Muscle of leg (tissue), 16 donors: ENCODE measurements at places on chromosomes 4 and X. TPM values are rescaled to one million over a fixed set of nuclear protein-coding genes. Genes with fewer than 3 reads are reported as not detected.
A peak's percentile ranks its signal among the peaks of the same experiment; 100 is the strongest.

DNA sequence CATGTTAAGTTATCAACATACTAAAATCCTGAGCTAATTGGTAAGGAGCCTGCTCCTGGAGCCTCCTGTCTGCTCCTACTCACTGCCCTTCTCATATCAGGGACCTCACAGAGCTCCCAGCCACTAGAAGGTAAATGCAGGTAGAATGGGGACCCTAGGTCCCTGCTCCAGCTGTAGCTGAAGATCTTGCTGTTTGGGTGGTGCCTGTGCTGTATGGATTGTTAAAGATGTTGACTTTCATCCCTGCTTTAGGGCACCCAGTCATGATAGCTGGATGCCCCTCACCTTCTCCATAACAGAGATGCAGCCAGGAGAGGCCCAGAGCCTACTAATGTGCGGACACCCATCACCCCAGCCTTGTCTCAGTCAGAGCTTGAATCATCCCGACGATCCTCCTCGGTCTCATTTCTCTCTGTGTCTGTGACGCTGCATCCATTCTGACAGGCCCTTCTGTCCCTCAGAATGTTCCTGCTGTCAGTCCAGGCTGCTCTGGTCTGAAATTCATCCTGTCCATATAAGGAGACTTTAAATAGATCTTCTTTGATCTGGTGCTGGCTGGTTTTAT is 341.7 kb upstream of the GATB start:
- H3K36me3 ChIP-seq, result no peaks in the 10 kb centered on the region
- H3K27me3 ChIP-seq, result no peaks in the 10 kb centered on the region
- no peak overlapping the region for H3K27ac ChIP-seq
- peaks cover 21% of the 10 kb centered on the region for H3K4me1 ChIP-seq
- no peak for DNase-seq
- no peak overlapping the region for H3K4me3 ChIP-seq

DNA sequence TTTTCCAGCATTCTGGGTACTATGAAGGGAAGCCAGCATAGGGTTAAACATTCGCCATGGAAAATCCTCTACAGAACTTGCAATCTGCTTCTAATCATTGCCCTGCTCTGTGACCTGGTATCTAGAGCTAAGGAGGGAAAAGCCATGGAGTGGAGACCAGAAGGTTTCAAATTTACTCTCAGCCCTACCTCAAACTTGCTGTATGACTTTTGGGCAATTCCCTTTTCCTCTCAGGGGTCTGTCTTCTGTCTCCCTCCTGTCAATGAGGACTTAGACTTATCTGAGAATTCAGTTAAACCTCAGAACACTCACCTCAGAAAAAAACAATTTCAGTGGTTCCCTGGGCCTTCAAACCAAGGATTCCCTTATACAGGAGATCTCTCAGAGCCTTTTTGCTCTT is 29.1 kb downstream of the ARHGEF9 start:
- H3K27ac ChIP-seq, result peak overlapping the region; percentile 94
- no peaks in the 10 kb centered on the region for H3K36me3 ChIP-seq
- no peaks in the 10 kb centered on the region for H3K27me3 ChIP-seq
- peaks cover 19% of the 10 kb centered on the region for H3K4me1 ChIP-seq

Gene BTK
- total RNA-seq, result 1.5 TPM

GRCh38 chr4:69830192-69830559 is 29.8 kb downstream of the SULT1E1 start:
- no peak overlapping the region for H3K27ac ChIP-seq
- no peaks in the 10 kb centered on the region for H3K27me3 ChIP-seq
- H3K4me3 ChIP-seq, result no peak overlapping the region
- H3K36me3 ChIP-seq, result no peaks in the 10 kb centered on the region

Gene XAGE1A
- total RNA-seq, result not detected

Gene GYPA
- total RNA-seq, result 5.2 TPM

DNA sequence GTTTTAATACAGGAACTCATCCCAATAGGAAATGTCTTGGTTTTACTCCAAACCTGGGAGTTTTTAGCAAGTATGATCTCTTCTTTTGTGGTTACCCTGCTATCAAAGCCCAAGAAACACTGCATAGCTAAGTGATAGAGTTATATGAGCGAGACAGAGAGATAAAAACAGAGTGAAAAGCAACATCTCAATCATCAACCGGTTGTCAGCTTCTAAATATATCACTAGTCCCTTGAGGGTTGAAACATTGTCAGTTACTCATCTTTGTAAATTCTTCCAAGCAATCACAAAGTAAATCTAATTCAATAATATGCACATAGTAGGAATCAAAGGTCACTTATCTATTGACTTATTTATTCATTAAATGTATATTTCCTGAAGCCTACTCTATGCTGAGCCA is 483.9 kb downstream of the IDS start:
- H3K4me3 ChIP-seq, result no peak overlapping the region
- no peaks in the 10 kb centered on the region for H3K36me3 ChIP-seq
- no peak overlapping the region for H3K27ac ChIP-seq
- DNase-seq, result no peak

Gene RASGEF1B
- 6.0 TPM for total RNA-seq
